Adipose tissue (tissue), 3 donors: ENCODE measurements at places on chromosomes 2 and 18. TPM values are rescaled to one million over a fixed set of nuclear protein-coding genes. Genes with fewer than 3 reads are reported as not detected.

The QPCT gene
- 3.3 TPM for polyA plus RNA-seq

The NEB gene
- polyA plus RNA-seq = 1.1 TPM

The PJVK gene
- 2.4 TPM for polyA plus RNA-seq

The OTOF gene
- polyA plus RNA-seq = 0.05 TPM

The MATN3 gene
- 1.1 TPM for polyA plus RNA-seq

The SKOR2 gene
- not detected for polyA plus RNA-seq

The SLC9A4 gene
- 0.11 TPM for polyA plus RNA-seq

The ADAM23 gene
- polyA plus RNA-seq = 1.0 TPM

The TFPI gene
- polyA plus RNA-seq = 40.7 TPM

The RESP18 gene
- not detected for polyA plus RNA-seq

The VSNL1 gene
- polyA plus RNA-seq = 0.20 TPM

The REV1 gene
- polyA plus RNA-seq = 11.8 TPM

The HSBP1L1 gene
- 15.2 TPM for polyA plus RNA-seq

The IL1B gene
- 17.8 TPM for polyA plus RNA-seq

The TIMM21 gene
- 28.0 TPM for polyA plus RNA-seq

The ATP6V1B1 gene
- polyA plus RNA-seq = 1.9 TPM

The CCDC102B gene
- polyA plus RNA-seq = 12.3 TPM

The CCDC150 gene
- 0.17 TPM for polyA plus RNA-seq
